Dermis microvascular lymphatic vessel endothelial cell (primary cell): ENCODE measurements at places on chromosomes 7 and 10. TPM values are rescaled to one million over a fixed set of nuclear protein-coding genes. Genes with fewer than 3 reads are reported as not detected.

The TEX36 gene
- not detected in 2 replicates for total RNA-seq

The ZNF804B gene
- not detected in 2 replicates for total RNA-seq

The AGR2 gene
- not detected in 2 replicates for total RNA-seq

The LIPN gene
- total RNA-seq, result not detected in 2 replicates

The GPR26 gene
- total RNA-seq, result not detected in 2 replicates

The LIPM gene
- not detected in 2 replicates for total RNA-seq

The UPF2 gene
- total RNA-seq, result 10.7 and 10.9 TPM in 2 replicates

The UTF1 gene
- total RNA-seq, result not detected in 2 replicates

The GCC1 gene
- total RNA-seq, result 15.5 and 18.5 TPM in 2 replicates

The BMPER gene
- total RNA-seq, result 0.13 and 4.9 TPM in 2 replicates

The MEIG1 gene
- total RNA-seq, result not detected in 2 replicates
